SJSA1 (cell line): ENCODE measurements at places on chromosomes 5 and 9. TPM values are rescaled to one million over a fixed set of nuclear protein-coding genes. Genes with fewer than 3 reads are reported as not detected.

The PIP5KL1 gene
- 1.6 and 18.4 TPM in 2 replicates for total RNA-seq

The CFAP157 gene
- total RNA-seq = 0.11 TPM in 1 of 2 replicates, not detected in the other

The ATOSB gene
- 3.1 and 5.7 TPM in 2 replicates for total RNA-seq

The MSX2 gene
- 1.4 and 3.0 TPM in 2 replicates for total RNA-seq

The LURAP1L gene
- 0.31 TPM in 1 of 2 replicates, not detected in the other for total RNA-seq

DNA sequence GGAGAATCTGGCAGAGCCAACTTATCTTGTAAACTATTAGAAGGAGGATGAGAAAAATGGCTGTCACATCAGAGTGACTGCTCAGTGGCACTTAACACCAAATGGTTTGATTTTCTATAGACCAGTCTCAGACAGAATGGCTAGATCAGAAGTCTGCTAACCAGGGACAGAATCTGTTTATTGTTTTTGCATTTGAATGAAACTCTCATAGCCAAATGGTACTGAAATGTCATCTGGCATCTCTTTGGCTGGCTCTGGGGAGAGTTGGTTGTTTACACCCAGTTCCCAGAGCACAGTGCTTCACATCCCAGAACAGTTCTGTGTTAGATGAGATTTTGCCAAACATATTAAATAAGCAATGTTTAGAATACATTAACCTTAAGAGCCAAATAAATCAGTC lies 106.6 kb upstream of the HMHB1 start:
- DNase-seq = no peak
- H3K4me1 ChIP-seq = peaks cover 10% of the 10 kb centered on the region; the same call in 1 of the 2 replicates
- no peaks in the 10 kb centered on the region for H3K27me3 ChIP-seq
- H3K27ac ChIP-seq = no peak overlapping the region
- H3K4me3 ChIP-seq = no peak overlapping the region
- H3K36me3 ChIP-seq = no peaks in the 10 kb centered on the region

- H3K4me3 ChIP-seq = no peak overlapping the region
- no peaks in the 10 kb centered on the region for H3K27me3 ChIP-seq
- no peaks in the 10 kb centered on the region for H3K36me3 ChIP-seq
- H3K4me1 ChIP-seq = peaks cover 10% of the 10 kb centered on the region
Observed at GRCh38 chr9:84146893-84147710, 166.5 kb downstream of the RMI1 start.

GRCh38 chr5:112372543-112372942 lies 46.5 kb downstream of the EPB41L4A start:
- no peak overlapping the region for H3K27ac ChIP-seq
- no peaks in the 10 kb centered on the region; the same call in 1 of the 2 replicates for H3K27me3 ChIP-seq
- no peak for DNase-seq
- H3K36me3 ChIP-seq = no peaks in the 10 kb centered on the region

DNA sequence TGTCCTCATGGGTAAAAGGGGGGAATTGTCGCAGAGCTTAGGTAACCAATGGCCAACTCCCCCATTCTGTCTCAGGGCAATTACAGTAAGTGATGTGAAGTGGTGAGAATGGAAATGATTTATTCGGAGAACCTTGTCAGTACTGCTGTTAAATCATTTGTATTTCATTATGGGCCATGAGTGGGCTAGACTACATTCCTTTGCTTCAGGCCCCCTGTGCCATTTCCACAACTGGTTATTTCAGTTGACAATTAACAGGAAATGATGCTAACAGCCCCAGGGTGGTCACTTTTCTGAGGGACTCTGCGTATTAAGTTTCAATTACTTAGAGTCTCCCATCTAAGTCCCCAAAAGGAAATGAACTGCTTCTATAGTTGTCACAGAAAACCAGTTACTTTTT lies 653.7 kb downstream of the CCDC171 start:
- H3K4me1 ChIP-seq = peaks cover 30% of the 10 kb centered on the region
- DNase-seq = no peak
- H3K4me3 ChIP-seq = no peak overlapping the region

DNA sequence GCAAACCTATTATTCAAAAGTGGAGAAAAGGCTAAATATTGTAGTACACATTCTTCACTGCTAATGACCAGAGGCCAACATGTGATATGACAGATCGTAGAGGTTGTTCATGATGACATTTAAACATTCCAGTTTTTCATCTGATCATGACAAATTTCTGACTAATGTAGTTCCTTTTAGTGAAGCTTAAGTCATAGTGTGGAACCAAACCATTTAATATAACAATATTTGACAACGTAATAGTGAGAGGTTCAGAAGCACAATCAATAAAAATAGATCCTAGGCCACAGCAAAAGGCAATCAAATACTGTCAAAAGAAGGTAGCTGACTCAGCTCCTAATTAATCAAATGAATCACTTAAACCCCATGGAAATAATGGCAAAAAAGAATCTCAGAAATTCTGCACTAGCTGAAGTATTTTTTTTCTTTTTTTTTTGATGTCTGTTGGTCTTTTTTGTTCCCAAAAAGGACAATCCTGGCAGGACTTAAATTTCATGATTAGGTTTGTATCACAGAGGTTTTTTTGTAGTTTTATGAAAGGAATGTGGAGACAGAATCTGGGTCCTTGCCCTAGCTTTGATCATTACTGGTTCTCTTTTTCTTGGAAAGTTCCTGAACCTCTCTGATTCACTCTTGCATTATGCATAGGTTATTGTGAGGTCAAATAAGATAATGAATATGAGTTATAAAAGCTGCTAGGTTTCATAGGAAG lies 795.0 kb downstream of the DTWD2 start:
- H3K27ac ChIP-seq = no peak overlapping the region
- no peak overlapping the region for H3K4me3 ChIP-seq
- no peak for DNase-seq
- H3K4me1 ChIP-seq = no peaks in the 10 kb centered on the region
- H3K27me3 ChIP-seq = no peaks in the 10 kb centered on the region

GRCh38 chr9:102650896-102651295 lies 344.2 kb upstream of the CYLC2 start:
- H3K27me3 ChIP-seq = no peaks in the 10 kb centered on the region
- DNase-seq = no peak
- no peak overlapping the region for H3K27ac ChIP-seq
- no peak overlapping the region for H3K4me3 ChIP-seq

GRCh38 chr5:87129046-87129445 lies 138.6 kb upstream of the RASA1 start:
- no peak overlapping the region for H3K27ac ChIP-seq
- DNase-seq = no peak
- H3K4me3 ChIP-seq = no peak overlapping the region
- no peaks in the 10 kb centered on the region for H3K36me3 ChIP-seq
- H3K27me3 ChIP-seq = no peaks in the 10 kb centered on the region

DNA sequence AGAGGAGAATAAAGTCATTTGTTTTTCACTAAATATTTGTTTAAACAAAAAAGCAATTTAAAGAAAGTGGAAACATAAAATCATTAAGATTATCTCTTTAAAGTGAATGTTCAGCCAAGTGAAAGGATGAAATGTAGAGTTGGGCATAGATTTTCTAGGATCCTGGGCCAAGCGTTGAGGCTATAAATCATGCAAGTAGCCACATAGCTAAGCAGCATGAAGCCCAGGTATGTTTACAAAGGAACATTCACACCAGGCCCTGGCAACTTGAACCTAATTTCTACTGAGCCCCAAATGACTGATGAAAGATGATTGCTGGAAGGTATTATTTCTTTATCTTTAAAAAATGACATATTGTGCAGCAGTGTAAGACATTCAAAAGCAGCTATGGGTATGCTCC lies 461.8 kb downstream of the MAT2B start:
- H3K4me3 ChIP-seq = no peak overlapping the region
- no peak overlapping the region for H3K27ac ChIP-seq
- no peak for DNase-seq
- no peaks in the 10 kb centered on the region for H3K4me1 ChIP-seq
- H3K36me3 ChIP-seq = no peaks in the 10 kb centered on the region

DNA sequence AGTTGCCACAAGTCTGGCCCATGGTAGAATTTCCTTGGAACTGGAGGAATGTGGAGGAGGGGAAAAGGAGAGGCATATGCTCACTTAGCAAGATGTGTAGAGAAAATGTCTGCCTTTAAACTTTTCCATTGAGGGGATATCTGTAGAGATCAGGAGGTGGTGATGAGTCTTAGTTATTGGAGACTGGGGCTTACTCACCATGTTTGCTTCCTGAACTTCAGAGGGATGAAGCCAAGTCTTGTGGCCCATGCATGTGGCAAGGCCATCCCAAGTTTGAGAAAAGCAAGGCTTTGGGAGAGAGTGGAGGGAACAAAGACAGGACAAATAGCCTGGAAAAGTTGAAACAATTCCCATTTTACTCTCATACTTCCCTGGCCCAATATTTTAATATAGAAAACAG lies 124.5 kb downstream of the GDNF start:
- peaks cover 44% of the 10 kb centered on the region for H3K4me1 ChIP-seq
- no peaks in the 10 kb centered on the region for H3K36me3 ChIP-seq
- H3K27me3 ChIP-seq = no peaks in the 10 kb centered on the region
- H3K4me3 ChIP-seq = no peak overlapping the region
